ENCODE measurements at places on chromosomes 12 and 14.

DNA sequence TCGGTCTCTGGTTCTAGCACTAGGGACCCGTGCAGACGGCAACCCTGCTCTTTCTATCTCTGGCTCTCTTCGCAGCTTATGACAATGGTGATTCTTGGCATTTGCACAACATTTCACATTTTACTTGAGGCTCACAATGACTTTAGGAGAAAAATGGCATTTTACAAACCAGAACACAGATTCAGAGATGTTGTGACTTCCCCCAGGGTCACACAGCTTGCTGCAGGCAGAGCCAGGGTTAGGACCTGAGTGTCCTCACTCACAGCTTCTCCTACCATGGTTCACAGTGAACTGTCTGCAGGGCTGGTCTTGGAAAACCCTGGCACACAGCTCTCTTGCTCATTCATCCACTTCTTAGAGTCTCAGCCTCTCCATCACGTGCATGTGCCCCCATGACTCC is 23.7 kb downstream of the P2RX7 start:
- no peak for DNase-seq

- DNase-seq: no peak
Observed at GRCh38 chr14:104138098-104138717, at the start of gene KIF26A. Gene KIF26A (plus strand): TSS chr14:104138587. CDS start chr14:104138723, 136 bp downstream.

- no peak for DNase-seq
Observed at GRCh38 chr12:76611533-76611932, 52.0 kb upstream of the OSBPL8 start.

- no peak for DNase-seq
Observed at GRCh38 chr14:51507906-51508511, 143.7 kb upstream of the FRMD6 start.

DNA sequence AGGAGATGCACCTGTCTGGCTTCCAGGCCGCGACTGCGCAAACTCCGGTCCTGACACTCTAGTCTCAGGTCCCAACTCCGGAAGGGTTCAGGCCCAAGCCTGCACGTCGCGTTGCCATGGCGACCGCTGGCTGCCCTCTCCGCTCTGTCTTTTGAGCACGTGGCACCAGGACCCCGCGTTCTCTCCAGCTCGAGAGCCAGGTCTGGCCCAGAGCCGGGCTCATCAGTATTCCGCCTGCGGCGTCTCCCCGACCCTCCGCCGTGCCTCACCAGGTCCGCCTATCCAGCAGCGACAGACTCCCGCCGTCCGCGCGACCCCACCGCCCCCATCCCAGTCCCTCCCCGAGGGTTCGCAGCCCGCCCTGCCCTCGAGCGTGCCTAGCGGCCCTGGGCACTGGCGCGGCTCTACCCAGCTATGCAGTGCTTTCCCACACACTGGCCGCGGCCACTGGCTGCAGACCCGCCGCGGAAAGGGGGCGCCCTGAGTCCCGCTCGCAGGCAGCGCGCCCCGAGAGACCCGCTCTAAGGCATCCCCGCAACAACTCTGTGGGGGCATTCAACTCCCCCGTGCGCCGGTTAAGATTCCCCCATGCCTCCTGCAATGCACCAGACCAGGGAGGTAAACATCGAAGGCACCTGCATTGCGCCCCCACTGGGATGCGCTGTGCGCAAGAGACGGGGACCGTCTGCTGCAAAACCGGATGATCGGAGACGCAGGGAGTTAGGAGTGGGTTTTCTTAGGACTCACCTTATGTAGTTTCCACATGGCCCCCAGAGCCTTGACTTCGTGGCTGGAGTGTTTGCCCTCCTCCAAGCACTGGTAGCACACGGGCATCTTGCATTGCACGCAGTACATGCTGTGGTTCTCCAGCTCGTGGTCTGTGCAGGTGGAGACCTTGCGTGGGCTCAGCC is 1.3 kb downstream of the TRIM9 start:
- DNase-seq: no peak

Data from esophagus squamous epithelium (tissue), 5 donors.